ENCODE measurements at places on chromosomes 5 and 9.

GRCh38 chr5:38414348-38414747, 142.1 kb downstream of the LIFR start:
- no peak for DNase-seq

GRCh38 chr5:121350181-121350930, 501.3 kb upstream of the FTMT start:
- DNase-seq = no peak

DNA sequence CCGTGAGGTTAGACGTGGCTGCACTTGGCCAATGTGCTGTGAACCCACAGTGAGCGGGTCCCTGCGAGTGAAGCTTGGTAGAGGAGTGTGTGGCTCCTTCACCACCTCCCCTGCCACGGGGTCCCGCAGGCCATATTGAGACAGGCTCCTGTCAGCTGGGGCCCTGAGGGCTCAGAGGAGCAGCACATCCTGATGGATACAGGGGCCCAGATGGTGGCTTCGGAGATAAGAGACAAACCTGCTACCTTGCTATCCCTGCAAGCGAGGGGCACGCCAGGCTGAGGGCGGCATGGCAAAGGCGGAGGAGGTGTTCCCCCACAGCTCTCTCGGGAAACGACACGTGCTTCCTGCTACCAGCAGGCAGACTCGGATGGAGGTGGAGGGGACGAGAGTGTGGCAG, 33.1 kb downstream of the SLC6A3 start:
- DNase-seq = no peak

GRCh38 chr9:91992461-91993041, 42.5 kb upstream of the ROR2 start:
- no peak for DNase-seq

GRCh38 chr5:56737951-56738606, 77.3 kb upstream of the MAP3K1 start:
- DNase-seq = no peak

GRCh38 chr5:131384616-131385214, 120.9 kb downstream of the CDC42SE2 start:
- DNase-seq = no peak

- no peak for DNase-seq
Observed at GRCh38 chr9:116476935-116477381, 210.1 kb upstream of the TRIM32 start.

Data from epithelial cell of prostate (primary cell).